ENCODE measurements at places on chromosomes 5 and 9.

DNA sequence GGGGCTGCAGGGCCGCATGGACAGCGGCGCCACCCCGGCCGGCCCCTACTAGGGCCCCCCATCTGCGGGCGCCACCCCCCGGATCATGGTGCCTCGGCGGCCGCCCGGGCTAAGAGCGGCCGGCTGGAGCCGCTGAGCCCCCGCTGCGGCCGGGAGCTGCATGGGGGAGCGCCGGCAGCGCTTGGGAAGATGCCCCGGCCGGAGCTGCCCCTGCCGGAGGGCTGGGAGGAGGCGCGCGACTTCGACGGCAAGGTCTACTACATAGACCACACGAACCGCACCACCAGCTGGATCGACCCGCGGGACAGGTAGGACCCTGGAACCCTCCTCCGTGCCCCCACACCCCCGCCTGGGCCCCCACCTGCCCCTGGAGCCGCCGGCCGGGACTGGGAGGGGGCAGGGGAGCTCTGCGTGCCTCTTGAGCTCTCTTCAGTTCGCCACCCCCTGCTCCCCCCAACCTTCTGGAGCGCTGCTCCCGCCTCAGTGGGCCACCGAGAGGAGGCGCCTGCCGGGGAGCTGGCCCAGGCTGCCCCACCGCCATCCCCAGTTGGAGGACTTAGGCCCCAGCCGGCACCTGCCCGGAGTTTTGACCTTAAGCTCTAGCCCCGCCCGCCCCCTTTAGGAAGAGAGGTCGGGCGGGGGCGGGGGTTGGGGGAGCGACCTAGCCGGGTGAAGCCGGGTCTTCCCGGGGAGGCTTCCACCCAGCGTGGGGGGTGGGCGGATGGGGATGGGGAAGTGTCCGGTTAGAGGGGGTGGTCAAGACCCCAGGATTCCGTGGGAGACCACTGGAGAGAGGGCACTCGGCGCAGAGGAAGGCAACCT lies 730 bp downstream of the WWC1 start:
- DNase-seq, result no peak

DNA sequence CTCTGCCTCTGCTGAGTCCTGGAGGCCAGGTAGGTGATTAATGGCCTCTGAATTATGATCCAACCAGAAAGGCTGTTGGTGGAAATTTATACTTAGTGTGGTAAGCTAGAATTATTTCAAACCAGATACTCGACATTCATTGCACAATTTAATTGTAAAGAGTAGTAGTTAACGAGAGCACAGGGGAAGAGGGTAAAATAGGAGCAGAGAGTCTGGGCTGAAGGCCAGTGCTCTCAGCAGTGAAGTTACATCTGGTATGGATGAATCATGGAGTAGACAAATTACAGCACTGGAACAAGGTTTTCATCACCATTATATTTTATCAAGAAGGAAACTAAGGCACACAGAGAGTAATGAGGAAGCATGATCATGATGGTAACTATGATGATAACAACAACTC lies 92.5 kb downstream of the TLR4 start:
- DNase-seq, result no peak

- no peak for DNase-seq
Observed at GRCh38 chr5:133892774-133893173, 75.7 kb downstream of the C5orf15 start.

GRCh38 chr9:116928884-116929283 lies 241.8 kb downstream of the TRIM32 start:
- no peak for DNase-seq

GRCh38 chr9:130336885-130337284 lies 71.3 kb downstream of the HMCN2 start:
- DNase-seq, result no peak

- no peak for DNase-seq
Observed at GRCh38 chr5:59773294-59773693, 120.2 kb downstream of the PDE4D start.

DNA sequence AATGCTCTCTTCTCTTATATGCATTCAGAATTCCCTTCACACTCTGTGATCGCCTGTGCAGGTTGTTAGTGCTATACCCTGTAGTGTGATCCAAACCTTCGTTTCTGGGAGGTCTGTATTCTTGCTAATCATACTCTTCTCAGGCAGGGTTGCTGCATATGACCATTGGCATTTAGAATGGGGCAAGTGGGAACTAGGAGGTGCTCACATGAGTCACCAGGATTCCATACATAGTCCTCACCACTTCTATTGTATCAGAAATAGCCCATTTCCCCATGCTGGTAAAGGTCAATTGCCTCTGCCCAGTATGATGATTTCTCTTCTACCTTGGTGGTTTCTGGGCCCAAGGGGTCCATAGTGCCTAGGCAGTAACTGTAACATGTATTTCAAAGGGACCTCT lies 443.5 kb upstream of the CDH6 start:
- DNase-seq, result no peak

GRCh38 chr5:139104577-139105276 lies 93.4 kb downstream of the SIL1 start:
- DNase-seq, result no peak

DNA sequence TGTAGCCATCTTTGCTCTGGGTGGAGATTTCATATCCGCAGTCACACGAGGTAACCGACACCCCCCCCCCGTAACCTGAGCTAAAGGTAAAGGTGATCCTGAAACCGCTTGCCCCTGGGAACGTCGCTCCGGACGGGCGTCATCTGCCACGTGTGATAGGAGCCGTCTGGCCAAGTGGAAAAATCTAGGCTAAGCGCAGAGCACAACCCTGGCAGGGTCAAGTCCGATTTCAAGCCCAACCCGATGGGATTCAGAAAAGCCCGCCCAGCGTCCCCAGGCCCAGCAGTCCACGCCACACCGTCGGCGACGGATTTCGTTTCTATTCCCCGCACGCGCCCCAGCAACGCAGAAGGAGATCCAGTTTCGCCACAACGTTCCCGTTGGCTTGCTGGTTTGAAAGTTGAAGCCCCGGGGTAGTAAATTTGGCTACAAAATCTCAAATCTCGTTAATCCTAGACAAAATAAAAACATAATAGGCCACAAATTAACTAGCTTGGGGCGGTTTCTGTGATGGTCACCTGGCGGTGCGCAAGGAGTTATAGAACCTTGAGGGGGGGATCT lies 32.4 kb upstream of the NFIB start:
- no peak for DNase-seq

DNA sequence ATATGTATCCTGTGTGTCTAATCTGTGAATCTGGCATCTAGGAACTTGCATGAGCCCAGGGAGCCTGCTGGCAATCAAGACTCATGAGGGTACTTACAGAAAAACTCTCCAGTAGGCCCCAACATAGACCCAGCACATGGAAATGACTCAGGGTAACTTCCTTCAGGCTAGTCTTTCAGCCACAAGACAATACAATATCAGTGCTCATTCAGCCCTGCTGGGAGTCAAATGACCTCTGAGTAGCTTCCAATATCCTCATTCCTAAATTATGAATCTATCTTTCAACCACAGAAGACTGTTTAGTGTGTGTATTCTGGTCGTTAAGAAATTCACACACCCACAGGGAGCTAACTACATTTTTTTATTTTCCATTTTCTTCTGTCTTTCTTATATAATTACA lies 1273.0 kb downstream of the EFNA5 start:
- no peak for DNase-seq

- no peak for DNase-seq
Observed at GRCh38 chr5:115423051-115423450, 121.5 kb downstream of the FEM1C start.

DNA sequence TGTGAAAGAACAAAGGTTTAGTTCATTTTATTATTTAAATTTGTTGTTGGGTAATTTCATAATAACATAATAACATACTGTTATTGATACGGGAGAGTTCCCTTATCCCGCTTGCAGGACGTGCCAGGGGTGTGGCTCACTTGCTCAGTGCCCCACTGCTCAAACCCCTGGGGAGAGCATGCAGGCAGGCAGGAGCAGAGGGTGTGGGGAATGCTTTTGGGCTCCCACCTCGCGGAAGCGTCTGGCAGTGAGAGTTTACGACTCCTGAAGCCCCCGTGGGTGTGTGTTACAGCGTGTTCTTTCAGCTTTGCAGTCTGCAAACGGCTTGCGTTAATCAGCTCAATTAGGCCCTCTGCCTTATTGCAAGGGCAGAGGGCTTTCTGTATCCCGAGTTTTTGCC lies 675.9 kb downstream of the SEMA5A start:
- no peak for DNase-seq

GRCh38 chr9:114954956-114955582 lies 24.7 kb upstream of the TNFSF8 start:
- no peak for DNase-seq

GRCh38 chr9:126406075-126406667 lies 79.5 kb downstream of the MVB12B start:
- DNase-seq, result no peak

DNA sequence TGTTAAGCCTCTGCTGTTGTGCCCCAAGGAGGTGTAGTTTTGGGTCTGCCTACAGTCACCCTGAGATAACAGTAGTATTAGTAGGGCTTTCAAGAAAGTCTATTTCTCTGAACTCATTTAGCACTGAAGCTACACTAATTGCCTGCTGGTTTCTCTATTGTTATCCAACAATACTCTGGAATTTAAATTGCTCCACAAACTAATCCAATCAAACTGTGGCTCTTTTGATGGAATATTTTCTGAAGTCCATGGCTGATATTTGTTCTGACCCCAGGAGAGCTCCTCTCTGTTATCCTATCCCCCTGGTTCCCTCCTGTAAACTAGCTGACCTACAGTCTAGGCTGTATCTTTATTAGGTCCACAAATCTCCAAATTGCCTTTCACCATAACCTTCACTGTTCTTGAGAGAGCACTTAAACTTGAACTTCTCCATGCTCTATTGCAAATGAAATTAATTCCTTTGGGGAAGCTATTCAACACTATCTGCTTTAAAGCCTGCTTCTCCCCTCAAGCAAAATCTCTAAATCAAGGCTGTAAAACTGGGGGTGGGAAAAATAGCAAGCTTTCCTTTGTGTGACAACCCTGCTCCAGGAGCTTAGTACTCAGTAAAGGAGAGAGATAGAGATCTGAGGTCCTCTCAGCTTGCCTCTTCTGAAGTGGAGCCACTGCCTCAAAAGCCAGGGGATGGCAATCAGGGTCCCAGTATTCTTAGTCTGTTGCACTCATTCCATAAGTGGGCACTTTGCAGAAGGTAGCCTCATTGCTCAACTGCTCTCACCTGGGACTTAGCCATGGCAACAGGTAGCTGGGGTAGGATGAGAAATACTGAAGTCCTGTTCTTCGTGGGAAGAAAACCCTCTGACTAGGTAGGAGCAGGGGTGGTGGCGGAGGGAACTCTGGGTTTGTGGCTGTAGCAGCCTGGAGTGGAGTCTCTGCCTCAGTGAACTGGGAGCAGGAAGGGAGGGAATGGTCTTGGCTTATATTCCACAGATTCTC lies 110.9 kb downstream of the MACIR start:
- no peak for DNase-seq

- DNase-seq, result no peak
Observed at GRCh38 chr5:139809331-139809810, 13.8 kb downstream of the PSD2 start.

GRCh38 chr5:96537386-96537785 lies 104.3 kb upstream of the PCSK1 start:
- no peak for DNase-seq
